ENCODE measurements at places on chromosomes 6 and 20.

- no peak for DNase-seq
These were observed 37.6 kb upstream of the CST7 start for GRCh38 chr20:24911461-24911860.

GRCh38 chr6:136086686-136087085 is 163.4 kb downstream of the MTFR2 start:
- no peak for DNase-seq

- no peak for DNase-seq
These were observed 181.7 kb downstream of the ZNF217 start for GRCh38 chr20:53411891-53412290.

- no peak for DNase-seq
These were observed 55.6 kb downstream of the SASH1 start for GRCh38 chr6:148398244-148398643.

GRCh38 chr20:23587631-23588030 is 18.1 kb downstream of the CST9 start:
- no peak for DNase-seq

DNA sequence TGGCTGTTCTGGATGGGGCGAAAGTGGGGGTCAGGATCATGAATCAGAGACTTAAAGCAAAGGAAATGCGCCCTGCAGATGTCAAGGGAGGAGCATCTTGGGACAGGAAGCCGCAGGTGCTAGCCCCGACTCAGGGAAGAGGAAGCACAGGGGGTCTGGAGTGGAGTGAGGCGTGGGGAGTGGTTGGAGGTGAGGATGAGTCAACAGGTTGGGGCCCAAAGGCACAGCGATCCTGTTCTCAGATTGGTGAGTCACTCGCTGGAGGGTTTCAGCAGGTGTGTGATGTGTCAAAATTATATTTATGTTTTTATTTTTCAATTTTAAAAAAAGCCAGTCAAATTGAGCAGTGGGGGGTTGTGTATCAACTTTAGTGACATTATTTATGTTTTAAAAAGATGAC is 19.0 kb downstream of the PACSIN1 start:
- DNase-seq: no peak

GRCh38 chr6:136795386-136795785 is 3.1 kb upstream of the MAP3K5 start:
- no peak for DNase-seq

GRCh38 chr6:115442323-115442722 is 618.4 kb downstream of the FRK start:
- DNase-seq: no peak

GRCh38 chr20:45405571-45406259 is 2.4 kb upstream of the DBNDD2 start:
- peak; percentile 34 for DNase-seq

- peak; percentile 61 for DNase-seq
These were observed 6.2 kb upstream of the CD93 start for GRCh38 chr20:23092384-23092756.

- no peak for DNase-seq
These were observed 7.4 kb upstream of the SIRPB1 start for GRCh38 chr20:1627200-1627550.

DNA sequence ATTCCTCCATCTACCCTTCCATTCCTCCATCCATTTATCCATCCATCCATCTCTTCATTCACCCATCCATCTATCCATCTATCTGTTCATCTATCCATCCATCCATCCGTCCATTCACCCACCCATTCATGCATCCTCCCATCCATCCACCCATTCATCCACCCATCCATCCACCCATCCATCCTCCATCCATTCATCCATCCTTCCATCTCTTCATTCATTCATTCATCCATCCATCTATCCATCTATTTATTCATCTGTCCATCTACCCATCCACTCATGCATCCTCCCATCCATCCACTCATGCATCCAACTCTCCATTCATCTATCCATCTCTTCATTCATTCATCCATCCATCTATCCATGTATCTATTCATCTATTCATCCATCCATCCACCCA is 380.9 kb downstream of the CDH4 start:
- no peak for DNase-seq

- no peak for DNase-seq
These were observed 33.5 kb downstream of the SNX3 start for GRCh38 chr6:108227290-108227689.

DNA sequence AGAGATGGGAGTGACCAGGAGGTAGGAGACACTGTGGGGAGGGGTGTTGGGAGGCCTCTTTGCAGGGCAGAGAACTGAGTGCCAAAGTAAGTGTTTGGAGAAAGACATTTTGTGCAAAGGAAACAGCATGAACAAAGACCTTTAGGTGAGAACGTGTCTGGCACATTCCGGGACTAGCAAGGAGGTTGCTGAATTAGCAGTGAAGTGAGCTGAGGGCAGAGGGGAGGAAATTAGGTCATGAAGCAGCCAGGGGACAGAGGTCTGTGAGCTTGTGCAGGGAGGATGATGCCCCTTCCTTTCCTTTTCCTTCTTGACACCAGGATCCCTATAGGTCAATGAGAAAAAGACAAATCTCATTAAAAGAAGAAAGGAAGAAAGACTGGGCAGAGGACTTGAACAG is 21.4 kb upstream of the AHCY start:
- no peak for DNase-seq

GRCh38 chr6:29793036-29793356 is 34.6 kb upstream of the HLA-G start:
- DNase-seq: no peak

DNA sequence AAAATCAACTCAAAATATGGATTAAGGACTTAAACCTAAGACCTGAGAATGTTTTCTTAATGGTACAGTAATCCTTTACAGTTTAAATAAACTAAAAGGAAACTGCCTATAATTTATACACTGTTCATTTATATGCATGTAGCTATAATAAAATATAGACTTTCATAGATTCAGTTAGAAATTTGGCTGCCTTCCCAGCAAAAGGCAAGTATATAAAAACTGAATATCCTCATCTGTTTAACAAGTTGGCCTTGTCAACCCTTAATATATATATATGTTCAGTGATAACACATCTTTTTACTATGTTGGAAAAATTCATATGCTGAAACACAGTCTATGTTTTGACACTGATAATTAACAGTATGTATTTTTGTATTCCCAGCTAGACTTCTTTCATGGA is 123.1 kb downstream of the GRIK2 start:
- DNase-seq: no peak

DNA sequence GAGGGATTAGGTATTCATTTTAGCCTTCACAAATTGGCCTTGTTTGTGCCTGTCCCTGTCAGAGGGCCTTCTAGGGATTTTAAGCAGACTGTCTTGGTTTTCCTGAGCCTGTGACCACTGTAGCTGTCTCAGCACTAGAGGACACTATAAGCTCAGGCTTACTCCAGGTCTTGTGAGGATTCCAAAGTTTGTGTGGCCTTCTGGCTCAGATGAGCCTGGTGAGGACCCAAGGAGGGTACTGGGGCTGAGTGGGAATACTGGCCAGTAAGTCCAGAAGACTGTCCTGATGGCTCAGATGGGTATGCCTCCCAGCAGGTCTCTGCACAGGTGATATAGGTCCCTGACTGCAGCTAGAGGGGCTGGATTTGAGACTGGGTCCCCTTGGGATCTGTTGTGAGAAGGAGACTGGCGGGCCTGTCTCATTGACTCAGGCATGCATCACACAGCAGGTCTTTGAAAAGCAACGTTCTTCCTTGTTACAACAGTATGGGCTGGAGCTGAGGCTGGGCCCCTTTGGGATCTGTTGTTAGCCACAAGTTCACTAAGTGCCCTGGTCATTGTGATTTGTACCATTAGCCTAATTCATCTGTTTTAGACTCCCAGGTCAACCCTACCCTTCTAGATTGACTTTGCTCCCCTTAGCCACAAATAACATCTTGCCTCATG is 26.3 kb upstream of the TFB1M start:
- peak; percentile 56 for DNase-seq

DNA sequence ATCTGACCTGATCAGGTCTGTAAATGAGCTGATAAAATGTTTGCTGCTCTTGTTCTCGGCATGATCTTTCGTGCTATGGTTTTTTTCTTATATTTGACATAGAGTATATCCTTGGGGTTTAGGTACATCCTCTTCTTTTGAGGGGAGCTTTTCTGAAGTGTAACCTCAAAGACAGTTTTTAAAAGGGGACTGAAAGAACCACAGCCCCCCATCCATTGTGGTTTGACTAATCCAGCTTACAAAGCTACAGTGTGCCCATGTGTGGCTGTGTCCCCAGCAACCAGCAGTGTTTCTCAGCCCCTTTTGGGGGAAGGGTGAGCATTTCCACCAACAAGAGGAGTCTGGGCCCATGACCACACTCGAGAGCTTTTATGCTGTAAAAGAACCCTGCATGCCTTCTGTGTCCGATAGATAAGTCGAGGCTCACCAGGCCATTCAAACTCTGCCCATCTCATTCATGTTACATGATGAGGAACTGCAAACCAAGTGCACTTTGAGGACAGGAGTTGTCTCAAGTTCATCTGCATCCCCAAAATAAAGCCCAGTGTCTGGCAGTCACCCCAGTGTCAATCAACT is 266.0 kb downstream of the SLC24A3 start:
- peak; percentile 58 for DNase-seq

- no peak for DNase-seq
These were observed 33.2 kb upstream of the KIF3B start for GRCh38 chr20:32244150-32244823.

GRCh38 chr20:36435592-36436541 is 105.5 kb upstream of the MYL9 start:
- peak; percentile 44 for DNase-seq

GRCh38 chr6:169424821-169425240 is 171.2 kb upstream of the THBS2 start:
- DNase-seq: no peak

DNA sequence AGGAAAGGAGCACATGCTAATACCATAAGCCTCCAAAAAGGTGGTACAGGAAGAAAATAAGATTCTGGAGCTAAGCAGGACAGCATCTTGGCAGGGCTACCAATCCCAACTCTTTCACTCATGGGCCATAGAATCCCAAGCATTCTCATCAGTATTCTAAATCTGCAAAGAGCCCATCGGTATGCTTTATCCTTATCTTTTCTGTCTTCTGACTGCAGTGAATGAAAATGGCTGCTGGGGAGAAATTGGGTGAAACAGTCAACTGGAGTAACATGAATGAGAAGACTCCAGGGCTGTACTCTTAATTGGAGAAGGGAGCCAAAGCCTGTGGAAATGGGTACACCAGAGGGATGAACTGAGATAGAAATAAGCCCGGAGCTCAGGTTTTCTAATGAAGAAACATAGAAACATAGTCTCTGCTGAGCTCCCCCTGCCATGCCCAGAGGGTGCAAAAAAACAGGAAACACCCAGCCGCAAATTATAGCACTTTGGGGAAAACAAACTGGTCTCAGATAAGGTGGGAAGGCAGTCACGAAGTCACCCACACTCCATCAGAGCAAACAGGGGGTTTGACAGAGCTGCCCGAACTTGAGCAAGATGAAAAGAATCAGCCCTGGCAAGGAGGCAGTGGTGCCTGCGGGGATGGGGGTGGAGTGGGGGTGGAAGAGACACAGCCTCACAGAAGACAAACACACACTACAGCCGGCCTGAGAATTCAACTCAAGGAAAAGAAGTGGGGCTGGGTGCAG is 35.4 kb upstream of the E2F3 start:
- peak; percentile 69 for DNase-seq

- no peak for DNase-seq
These were observed 103.3 kb upstream of the PLN start for GRCh38 chr6:118444796-118445195.

GRCh38 chr6:129696028-129696418 is 14.0 kb downstream of the ARHGAP18 start:
- DNase-seq: no peak

DNA sequence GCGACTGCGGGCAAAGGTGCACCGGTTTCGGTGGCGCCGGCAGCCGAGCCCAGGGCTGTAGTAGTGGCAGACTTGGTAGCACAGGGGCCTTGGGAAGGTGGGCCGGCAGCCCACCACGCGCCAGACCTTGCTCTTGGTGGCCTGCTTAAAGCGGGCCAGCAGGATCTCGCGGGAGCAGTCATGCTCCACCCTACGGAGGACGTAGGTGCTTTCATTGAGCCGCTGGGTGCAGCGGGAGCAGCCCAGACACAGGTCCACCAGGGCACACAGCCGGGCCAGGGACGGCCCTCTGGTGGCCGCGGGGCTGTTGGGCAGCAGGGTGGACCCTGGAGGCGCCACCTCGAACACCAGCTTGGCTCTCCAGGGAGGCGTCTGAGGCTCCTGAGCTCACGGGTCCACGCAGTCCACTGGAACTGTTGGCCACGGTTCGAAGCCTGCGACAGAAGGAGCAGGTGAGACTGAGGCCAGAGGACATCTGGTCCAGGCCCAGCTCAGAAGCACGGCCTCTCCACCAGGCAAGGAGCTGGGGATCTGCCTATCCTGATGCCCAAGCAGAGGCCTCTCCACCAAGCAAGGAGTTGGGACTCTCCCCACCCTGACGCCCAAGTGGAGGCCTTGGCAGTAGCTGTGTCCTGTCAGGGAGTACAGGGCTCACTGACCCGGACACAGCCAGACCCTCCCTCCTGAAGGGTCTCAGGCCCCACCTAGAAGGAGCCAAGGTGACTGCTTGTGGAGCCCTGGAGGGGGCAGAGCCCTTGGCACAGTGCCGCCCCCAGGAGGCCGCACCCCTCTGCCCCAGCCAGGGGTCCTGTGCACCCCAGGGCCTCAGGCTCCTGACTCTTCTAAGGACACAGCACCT is 1.0 kb downstream of the HELZ2 start:
- peak; percentile 33 for DNase-seq

- no peak for DNase-seq
These were observed 540.9 kb upstream of the MAN1A1 start for GRCh38 chr6:119890470-119890869.

DNA sequence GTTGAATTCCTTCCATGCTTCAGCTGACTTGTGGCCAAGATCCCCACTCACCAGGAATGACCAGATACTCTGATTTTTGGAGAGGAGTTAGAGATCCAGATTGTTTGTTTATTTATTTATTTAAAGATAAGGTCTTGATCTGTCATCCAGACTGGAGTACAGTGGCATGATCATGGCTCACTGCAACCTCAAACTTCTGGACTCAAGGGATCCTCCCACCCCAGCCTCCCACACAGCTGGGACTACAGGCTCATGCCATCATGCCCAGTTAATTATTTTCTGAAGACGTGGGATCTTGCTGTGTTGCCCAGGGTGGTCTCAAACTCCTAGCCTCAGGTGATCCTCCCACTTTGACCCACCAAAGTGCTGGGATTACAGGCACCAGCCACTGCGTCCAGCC is 4.1 kb upstream of the SPATA2 start:
- no peak for DNase-seq

DNA sequence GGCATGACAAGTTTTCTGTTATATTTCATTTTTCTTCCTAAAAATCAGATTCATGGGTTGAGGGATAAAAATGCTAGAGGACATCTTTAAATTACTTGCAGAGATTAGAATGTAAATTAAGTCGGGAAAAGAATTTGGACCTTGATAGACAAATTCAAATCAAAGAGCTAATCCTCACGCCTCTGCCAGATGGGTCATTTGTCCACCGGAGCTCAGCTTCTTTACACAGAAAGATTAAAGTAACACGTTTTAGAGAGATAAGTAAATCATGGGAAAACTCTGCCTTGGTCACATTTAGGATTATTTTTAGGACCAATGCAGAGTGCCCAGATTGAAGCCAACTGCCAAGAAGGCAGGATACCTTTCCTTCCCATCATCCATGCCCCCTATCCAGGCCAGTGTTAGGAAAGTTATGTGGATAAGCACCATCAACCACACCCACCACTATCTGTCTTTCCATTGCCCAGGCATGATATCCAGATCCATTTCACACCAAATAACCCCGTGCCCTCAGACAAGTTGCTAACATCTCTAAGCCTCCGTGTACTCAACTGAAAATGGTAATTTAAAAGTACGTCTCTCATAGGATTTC is 397.4 kb upstream of the PLCB4 start:
- no peak for DNase-seq

All from OCI-M1 (cell line).